Non-pigmented ciliary epithelial cell (primary cell): ENCODE measurements at places on chromosomes 4 and X.

DNA sequence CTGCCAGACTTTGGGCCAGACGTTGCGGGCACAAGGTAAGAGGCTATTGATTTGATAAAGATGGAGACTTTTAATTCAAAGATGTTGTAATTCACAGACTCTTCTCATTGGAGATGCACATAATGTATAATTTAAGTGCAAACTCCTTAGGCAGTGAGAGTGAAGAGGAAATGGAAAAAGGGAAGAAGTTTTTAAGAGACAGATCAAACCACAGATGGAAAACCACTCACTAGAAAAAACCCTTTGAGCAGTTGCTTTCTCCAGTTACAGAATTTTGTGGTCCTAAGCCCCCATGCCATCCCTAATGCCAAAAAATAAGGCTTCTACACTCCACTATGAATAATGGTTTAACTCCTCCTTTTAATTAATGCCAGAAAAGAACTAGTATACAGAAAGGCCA lies 977.1 kb upstream of the PRKX start:
- DNase-seq, result no peak

GRCh38 chr4:164807611-164808010 lies 53.7 kb downstream of the SMIM31 start:
- DNase-seq, result peak; percentile 18

DNA sequence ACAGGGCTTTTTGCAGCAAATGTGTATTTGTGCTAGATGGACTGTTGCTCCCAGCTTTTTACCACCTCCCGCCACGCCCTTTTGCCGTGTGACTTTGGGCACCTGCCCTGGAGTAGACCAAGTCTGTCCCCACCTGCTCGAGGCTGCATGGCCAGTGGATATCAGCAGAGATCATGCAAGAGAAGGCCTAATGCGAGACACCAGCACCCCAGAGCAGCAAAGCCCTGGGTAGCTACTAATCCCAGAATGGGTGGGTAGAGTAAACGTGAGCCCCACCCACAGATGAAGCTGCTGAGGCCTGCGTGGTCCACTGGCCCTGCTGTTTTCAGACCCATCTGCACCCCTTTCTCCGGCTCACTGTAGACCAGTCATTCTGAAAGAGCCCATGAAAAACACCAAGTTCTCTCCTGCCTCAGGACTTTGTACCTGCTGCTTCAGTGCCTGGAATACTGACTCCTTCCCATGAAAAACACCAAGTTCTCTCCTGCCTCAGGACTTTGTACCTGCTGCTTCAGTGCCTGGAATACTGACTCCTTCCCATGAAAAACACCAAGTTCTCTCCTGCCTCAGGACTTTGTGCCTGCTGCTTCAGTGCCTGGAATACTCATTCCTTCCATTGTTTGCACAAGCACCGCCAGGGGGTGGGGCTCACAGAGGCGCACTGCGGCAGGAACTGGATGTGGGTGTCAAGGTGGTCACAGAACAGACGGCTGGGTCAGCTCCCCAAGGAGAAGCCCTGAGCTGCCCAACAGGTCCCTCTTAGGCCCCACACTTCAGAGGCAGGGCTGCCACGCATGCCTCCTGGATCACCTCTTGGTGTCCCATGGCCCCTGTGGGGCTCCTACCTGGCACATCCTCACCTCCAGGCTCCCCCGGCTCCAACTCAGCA lies 5.1 kb upstream of the TNIP2 start:
- DNase-seq, result no peak

GRCh38 chrX:107673431-107673830 lies 45.1 kb downstream of the PRPS1 start:
- DNase-seq, result no peak

- DNase-seq, result no peak
These were observed 14.8 kb downstream of the HOPX start for GRCh38 chr4:56666279-56666678.

DNA sequence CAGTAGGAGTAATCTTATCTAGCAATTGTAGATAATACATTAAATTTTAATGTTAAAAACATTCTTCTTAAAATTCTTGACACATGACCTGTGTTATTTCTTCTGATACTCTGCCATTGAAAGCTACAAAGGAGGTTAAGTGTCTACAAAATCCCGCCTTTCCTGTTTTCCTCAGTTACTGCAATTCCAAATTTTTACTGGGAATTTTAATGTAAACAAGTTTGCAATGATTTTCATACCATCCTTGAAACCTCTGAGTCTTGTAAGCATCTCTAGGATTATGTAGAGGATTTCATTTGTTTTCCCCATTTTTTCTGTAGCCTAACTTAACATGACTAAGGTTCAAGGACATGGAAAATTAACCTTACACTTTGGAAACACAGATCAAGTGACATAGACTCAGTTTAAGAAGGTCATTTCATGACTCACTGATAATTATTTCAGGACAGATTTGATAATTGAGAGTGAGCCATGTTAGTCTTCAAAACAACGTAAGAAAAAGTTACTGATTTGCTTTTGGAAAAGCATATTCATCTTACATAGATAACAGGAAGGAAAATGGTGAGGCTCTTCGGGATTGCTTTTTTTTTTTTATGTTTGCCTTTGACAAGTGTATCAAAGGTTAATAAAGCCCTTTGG lies 39.6 kb upstream of the PDLIM5 start:
- DNase-seq, result no peak

- DNase-seq, result no peak
These were observed 3.7 kb downstream of the MYOZ2 start for GRCh38 chr4:119139311-119139710.

GRCh38 chr4:139535228-139535870 lies 20.7 kb downstream of the SETD7 start:
- DNase-seq, result no peak

DNA sequence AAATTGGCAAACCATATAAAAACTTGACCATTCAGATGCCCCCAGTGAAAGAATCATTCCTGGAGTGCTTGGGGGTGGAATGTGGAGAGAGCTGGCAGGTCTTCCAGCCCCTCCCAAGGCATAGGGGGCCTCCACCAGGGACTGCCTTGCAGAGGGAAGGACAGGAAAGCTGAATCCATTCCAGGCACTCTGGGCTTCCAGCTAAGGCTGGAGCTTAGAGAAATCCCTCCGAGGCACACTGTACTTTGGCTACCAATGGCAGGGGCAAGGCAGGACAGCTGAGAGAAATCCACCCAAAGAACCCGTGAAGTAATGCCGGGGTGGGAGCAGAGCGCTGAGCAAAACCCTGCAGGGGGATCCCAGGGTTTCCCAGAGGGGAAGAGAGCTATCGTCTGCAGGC lies 4.0 kb downstream of the CENPU start:
- no peak for DNase-seq

GRCh38 chr4:81196126-81196650 lies 18.8 kb downstream of the PRKG2 start:
- no peak for DNase-seq

DNA sequence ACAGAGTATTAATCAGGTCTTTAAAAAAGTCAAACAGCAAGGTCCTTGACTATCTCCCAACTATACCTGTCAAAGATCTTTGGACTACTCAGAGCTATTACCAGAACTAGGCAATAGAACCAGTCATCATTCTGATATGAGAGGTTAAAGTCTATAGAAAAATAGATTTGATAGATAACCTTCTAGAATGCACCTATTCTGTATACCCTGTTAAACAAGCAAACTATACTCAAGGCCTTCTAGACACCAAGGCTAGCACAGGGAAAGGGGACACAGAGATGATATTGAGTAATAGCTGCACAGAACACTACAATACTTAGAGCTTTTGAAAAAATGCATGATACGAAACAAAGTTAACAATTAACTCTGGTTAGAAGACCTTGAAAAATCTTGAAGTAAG lies 149.5 kb downstream of the NR3C2 start:
- no peak for DNase-seq

- no peak for DNase-seq
These were observed 399.9 kb downstream of the GPM6A start for GRCh38 chr4:175412161-175412560.
